ENCODE measurements at places on chromosomes 3 and 15.

- no peak for DNase-seq
Measured at GRCh38 chr15:93029836-93030429, 59.1 kb downstream of the RGMA start.

DNA sequence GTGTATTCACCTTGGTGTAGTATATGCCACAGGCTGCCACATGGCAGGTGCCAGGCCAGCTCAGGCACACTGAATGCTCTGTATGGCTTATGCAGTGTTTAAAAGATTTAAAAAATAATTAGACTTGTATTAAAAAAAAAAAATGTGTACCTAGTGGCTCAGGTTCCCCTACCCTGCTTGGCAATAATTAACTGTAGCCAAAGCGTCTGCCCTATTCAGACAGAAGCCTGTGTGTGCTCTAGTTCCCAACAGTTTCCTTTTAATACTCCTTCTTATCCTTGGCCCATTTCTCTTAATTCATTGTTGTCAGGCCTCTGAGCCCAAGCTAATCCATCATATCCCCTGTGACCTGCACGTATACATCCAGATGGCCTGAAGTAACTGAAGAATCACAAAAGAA is 752.2 kb upstream of the CFAP20DC start:
- no peak for DNase-seq

- no peak for DNase-seq
Measured at GRCh38 chr15:40844696-40845030, 815 bp downstream of the SPINT1 start.

DNA sequence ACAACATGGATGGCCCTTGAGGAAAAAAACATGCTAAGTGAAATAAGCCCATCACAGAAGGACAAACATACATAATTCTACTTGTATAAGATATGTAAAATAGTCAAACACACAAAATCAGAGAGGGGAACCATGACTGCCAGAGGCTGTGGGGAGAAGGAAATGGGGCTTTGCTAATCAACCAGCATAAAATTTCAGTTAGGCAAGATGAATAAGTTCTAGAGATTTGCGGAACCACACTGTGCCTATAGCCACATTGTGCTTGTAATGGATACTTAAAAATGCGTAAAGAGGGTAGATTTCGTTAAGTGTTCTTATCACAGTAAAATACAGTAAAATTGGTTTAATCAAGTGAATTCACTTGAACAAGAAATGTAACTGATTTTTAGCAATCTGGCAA is 33.7 kb upstream of the SPTBN5 start:
- DNase-seq: no peak

DNA sequence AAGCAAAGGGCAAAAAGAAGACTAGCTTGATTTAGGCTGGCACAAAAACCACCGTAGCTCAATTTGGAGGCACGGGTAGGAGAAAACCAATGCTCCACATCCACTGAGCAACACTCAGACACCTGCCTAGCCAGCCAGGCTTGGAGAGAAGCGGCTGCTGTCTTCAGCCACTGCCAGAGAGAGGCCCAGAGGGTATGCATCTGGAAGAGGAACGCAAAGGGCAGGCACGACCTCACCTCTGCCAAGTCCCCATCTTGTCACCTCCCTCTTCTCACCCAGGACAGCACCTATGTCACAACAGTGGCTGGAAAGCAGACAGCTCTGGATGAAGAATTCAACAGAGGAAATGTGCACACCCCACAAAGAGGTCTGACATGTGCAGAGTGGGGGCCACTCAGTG is 93.5 kb downstream of the ADAMTS17 start:
- DNase-seq: no peak

GRCh38 chr15:100902436-100903167 is 16.6 kb upstream of the LRRK1 start:
- peak; percentile 92 for DNase-seq

DNA sequence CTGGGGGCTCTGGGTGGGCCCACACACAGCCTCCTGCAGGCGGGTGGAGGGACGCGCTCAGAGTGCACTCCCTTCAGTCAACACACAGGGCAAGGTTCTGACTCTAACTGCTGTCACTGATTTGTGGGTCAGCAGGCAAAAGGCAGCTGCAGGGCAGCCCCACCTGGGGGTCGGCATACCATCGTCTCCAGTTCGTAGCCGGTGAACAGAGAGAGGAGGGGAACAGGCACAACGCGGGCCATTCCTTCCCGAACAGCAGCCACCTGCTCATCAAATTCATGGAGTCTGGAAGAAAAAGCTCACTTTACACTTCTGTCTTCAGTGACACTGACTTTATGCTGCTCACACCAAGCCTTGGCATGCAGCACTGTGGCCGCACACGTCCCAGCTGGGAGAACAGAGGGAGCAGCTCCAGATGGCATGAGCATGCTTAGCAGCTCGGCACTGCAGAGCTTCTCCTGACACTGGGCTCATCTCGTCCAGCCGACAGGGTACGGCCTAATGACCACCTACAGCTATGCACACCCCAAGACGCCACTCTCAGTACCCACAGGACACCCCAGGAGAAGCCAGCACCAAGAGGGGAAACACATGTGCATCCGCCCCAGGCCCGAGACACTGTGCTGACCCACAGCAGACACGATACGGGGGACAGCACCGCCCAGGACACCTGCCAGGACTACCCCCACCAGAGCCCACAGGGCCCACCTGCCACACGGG is 14.4 kb upstream of the OCA2 start:
- DNase-seq: no peak

- DNase-seq: no peak
Measured at GRCh38 chr3:4464576-4464975, 2.5 kb downstream of the SUMF1 start.

DNA sequence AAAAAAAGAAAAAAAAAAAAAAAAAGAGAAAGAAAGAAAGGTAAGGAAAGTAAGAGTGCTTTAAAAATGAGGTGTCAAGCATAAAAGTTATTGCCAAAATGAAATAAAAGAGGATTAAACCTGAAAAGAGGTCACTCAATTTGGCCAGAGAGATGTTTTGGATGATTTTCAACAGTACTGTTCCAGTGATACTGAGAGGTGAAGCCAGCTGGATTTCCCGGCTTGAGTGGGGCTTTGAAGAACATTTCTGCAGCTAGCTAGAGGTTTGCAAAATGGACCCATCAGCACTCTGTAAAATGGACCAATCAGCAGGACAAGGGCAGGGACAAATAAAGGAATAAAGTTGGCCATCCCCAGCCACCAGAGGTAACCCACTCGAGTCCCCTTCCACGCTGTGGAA is 128.5 kb downstream of the LSAMP start:
- no peak for DNase-seq

DNA sequence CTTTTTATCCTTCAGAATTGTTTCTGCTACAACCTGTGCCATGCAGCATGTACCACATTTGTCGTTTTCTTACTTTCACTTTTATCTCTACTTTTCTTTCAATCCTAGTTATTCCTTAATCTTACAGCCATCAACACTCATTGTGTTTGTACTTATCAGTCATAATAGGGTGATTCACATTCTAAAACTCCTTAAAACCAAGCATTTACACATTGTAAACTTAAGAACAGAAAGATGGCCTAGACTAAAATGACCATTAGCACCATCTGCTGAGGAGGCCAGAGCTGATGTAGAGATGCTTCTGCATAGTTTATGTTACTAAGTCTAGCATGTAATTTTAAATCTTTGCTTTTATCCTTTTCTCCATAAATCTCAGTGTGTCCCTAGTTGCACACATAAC is 25.5 kb downstream of the EIF2AK4 start:
- DNase-seq: no peak

DNA sequence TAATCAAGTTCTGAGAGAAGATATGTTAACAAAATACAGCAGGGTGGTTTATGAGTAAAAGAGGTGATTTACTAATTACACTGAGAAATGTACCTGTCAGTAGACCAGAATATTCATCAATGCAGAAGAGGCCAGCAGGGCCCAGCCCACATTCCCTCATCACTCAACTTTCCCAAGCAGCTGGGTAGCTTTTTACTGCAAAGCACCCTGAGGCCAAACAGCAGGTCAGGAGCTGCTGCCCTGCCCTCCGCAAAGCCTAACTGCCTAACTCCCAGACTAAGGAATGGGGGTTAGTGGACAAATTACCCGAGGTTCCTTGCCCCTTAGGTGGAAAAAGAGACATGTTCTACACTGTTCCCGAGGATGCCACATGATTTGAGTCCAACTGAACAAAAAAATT is 108.2 kb downstream of the TBL1XR1 start:
- DNase-seq: no peak

- no peak for DNase-seq
Measured at GRCh38 chr3:57206423-57206822, 6.6 kb upstream of the HESX1 start.

- no peak for DNase-seq
Measured at GRCh38 chr15:32994810-32995424, 199.6 kb downstream of the FMN1 start.
